ENCODE measurements at places on chromosomes 4 and X.

DNA sequence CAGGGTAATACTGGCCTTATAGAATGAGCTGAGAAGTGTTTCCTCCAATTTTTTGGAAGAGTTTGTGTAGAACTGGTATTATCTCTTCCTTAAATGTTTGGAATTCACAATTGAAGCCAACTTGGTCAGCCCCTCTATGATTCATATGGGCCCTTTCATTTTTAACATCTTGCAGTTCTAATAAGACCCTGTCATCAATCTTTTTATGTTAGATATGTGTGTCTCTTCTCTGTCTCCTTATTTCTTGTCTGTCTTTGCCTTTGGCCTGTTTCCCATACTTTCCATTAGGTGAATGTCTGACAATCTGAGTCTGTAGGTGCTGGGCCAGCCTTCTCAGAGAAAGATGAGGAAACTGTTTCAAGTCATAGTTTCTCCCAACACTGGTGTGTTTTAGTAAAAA, 88.7 kb downstream of the SLC16A2 start:
- no peak for DNase-seq

- DNase-seq, result no peak
These were observed 33.5 kb downstream of the ARSJ start for GRCh38 chr4:113945906-113946305.

DNA sequence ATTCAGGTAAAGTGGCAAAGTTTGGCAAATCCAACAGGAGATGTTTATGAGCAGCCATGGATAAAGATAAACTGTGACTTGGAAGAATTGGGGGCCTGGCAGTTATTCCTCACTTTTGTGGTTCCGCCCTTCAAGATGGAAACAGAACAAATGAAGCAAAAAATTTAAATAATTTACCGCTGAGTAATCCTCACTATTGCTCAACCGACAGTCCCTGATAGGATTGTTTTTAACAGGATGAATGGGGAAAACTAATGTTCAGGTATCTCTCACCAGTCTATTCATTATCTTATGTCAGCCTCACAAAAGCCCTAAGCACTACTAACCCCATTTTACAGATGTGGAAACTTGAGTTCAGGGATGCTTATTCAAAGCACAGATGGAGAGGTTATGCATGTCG, 90.8 kb downstream of the FNIP2 start:
- DNase-seq, result no peak

GRCh38 chrX:118644378-118644777, 83.0 kb upstream of the IL13RA1 start:
- no peak for DNase-seq

DNA sequence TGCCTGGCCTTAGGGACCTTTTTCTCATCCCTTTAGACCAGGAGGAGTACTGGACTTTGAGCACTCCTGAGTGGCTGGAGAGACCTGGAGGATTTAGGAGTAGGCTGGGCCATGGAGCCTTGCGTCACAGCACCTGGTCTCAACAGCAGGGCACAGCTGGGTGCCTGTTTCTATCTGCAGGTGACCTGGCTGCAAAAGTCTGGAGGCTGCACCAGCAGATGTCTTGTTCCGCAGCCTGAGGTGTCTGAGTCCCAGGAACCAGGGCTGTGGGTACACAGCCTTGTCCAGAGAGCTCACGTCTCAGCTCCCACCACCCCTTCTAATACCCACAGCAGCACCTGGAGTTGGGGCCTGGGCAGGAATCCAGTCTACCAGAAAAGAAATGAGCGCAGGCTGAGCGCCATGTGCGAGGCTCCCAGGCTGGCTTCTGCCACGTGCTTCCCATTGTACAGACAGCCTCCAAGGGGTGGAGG, 5.0 kb upstream of the NSD2 start:
- no peak for DNase-seq

DNA sequence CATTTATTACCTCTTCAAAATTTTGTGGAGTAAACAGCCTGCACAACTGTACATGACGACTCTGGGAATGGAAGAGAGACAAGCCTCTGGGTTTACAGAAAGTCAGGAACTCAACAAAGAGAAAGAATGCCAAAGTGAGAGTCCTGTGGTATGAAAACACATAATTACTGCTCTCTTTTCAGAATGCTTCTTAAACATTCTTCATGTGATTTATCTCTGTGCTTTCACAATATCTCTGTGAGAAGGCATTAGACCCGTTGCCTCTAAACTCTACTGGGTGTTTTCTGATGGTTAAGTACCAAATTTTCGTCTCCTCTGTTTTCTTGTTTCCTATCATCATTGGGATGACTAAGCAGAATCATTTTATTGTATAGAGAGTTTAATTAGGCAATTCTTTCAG, 966.6 kb upstream of the SLIT2 start:
- no peak for DNase-seq

DNA sequence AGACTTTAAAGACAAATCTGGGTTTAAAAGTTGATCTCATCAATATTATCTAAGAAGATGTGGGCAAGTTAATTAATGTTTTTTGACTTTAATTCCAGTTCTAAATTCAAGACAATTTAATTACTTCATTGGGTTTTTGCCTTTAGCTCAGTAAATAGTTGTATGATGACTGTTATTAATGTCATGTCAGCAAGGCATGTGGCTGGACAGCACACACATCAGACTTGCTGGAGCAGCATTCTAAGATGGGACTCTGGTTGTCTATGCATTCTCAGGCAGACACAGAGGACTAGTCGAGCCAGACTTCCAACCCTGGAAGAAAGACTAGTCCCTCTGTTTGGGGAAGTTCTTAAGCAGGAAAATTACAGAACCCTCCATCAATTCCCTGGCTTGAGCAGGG, 180.7 kb upstream of the GK2 start:
- no peak for DNase-seq

DNA sequence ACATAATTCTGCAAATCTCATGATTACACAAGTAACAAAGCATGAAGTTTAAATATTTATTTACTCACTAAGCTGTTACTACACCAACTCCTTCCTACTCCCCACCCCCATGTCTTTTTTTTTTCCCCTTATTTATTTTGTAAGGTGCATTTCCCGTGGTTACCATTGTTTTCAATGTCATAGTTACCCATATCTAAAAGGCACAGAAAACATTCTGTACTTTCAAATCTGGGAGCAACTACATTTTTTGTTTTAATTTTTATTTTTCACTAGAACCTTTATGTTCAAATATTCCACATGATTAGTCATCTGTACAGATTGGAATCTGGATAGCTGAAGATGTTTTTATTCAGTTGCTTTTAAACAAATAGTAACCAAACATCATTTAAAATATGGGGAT, 62.8 kb downstream of the PPP3CA start:
- DNase-seq, result no peak

DNA sequence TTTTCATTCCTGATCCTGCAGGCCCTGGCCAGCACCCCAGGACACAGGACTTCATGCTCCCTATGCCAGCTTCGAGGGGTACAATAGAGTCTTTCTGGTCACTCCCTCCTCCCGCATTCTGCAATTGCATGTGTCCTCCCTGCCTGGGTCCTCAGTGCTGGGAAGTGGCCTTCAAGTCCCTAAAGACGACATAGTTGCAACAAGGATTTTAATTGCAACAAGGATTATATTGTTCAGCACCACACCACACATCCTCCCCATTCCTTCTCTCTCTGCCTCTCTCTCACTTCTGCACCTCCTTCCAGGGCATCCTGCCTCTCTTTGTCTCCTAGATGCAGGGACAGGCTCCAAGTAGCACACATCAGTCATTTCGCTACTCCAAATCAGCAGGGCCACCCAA, 25.5 kb downstream of the SCD5 start:
- DNase-seq, result no peak

DNA sequence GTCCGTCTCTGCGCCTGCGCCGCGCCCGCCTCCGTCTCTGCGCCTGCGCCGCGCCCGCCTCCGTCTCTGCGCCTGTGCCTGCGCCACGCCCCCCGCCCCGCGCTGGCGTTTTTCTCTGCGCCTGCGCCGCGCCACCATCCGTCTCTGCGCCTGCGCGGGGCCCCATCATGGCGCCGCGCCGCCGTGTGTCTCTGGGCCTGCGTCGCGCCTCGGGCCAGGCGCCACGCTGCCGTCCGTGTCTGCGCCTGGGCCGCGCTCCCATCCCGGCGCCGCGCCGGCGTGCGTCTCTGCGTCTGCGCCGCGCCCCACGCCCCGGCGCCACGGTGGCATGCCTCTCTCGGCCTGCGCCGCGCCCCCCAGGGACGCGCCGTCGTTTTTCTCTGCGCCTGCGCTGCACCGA, 51.8 kb upstream of the DUX4 start:
- DNase-seq, result no peak

DNA sequence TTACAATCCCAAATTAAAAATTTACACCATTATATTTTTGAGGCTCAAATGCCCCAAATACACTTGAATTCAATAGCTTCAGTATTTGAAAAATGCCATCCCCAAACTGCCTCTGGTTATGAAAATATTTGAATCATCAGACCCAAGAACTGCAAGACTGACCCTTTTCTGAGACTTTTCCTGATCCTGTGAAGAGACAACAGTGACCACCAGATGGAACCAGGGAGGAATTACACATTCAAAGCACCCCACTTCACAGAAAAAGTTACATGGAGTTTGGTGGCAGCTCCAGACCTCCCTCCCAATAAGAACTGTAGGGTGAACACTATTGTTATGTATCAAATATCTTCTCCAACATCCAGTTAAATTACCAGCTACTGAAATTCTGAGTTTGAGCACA, 44.0 kb upstream of the SCD5 start:
- no peak for DNase-seq

- DNase-seq, result no peak
These were observed 21.9 kb downstream of the MED28 start for GRCh38 chr4:17636341-17636695.

DNA sequence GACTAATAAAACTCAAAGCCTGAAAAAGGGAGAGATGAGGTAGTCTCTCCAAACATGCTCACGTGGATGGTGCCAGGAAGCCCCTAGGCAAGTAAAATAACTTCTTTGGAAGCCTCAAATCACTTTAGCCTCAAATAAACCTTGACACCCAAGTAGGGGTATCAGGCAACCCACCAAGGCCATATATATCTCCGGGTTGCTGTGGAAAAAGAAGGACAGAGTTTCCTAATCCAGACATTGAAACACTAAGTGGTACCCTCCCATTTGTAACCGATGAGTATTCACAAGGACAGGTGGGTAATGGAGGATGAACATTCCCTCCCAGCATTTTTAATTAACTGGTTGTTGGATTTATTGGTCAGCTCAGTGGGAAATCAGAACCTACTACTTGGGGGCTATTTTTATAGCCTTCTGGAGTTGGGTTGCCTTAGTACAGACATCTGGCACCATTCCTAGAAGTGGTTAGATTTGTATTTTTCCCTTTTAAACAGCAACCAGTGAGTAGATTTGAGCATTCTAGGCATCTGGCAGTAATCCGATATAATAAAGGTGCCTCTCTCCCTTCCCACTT, 87.7 kb downstream of the GPC3 start:
- DNase-seq, result no peak
